ENCODE measurements at places on chromosomes 5 and 9.

DNA sequence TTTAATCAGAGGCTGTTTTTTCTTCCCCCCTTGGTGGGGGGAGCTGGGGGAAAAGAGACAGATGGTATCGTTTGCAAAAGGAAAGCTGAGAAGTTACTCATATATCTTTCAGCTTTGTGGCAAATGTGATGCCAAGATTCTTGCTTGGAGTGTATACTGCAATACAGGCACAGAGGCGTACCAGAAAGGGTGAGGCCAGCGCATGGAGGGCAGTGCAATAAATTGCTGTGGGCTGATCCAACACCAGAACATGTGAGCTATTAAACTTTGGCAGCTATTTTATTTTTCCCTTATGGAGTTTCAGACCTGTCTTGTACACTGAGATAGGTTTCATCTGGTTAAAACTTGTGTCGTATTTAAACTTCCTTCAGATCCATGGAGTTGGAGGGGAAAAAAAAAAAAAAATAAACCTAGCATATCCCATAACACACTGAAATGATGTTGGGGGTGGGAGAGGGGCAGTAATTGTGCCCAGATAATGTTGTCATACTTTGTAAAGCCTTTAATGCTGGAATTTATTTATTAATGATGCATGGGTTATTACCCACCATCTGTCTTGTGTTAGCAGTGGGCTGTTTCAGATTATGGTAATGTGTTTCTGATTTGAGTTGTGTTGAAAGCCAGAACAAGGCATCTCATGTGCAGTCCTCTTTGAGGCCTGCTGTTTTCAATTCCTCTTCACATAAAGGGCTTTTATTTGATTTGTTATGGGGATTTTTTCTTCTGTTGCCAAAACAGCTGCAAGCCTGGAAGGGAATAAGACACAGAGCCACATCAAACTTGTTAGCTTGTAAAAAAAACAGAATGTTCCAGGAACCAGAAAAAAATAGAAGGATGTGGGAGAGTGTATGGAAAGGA lies 891.3 kb downstream of the TLE1 start:
- DNase-seq, result peak; percentile 72

DNA sequence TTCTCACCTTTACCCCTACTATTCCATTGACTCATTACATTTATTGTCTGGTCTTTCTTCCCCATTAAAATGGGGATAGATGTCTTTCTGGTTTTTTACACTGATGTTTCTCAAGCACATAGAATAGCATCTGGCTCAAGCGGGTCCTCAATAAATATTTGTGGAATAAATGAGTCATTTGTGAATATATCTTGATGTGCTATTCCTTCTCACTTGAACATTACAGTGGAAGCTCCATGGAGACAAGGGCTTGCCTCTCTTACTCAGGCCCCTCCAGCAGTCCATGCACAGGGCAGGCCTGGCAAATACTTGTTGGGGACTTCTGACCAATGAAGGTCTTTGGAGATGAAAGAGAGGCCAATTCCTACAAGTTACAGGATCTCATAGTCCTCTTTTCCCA lies 151.7 kb upstream of the TAS2R1 start:
- no peak for DNase-seq

DNA sequence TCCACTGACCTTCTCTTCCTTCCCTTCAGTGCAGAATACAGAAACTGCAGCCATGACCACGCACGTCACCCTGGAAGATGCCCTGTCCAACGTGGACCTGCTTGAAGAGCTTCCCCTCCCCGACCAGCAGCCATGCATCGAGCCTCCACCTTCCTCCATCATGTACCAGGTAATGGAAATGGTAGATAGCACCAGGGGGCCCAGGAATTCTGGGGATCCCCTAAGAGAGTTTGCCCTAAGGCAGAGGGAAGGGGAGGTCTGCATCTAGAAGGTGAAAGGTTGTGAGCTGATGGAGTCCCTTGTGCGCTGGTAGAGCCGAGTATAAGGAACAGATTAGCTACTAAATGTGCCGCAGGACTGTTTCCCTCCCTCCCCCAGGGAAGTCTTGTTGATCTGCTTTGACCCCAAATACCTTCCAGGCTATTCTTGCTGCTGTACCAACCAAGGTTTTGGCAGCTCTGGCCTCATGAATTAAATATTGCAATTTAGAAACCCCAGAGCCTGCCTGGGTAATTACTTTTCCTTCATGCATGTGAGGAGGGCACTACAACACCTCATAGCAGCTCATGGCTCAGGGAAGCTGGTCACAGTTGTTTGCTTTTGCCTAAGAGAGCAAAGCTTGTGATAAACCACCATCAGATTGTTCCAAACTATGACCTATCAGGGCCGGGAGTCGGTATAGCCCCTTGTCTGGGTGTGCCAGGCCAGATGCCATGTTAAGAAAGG lies 19.6 kb downstream of the CYFIP2 start:
- no peak for DNase-seq

DNA sequence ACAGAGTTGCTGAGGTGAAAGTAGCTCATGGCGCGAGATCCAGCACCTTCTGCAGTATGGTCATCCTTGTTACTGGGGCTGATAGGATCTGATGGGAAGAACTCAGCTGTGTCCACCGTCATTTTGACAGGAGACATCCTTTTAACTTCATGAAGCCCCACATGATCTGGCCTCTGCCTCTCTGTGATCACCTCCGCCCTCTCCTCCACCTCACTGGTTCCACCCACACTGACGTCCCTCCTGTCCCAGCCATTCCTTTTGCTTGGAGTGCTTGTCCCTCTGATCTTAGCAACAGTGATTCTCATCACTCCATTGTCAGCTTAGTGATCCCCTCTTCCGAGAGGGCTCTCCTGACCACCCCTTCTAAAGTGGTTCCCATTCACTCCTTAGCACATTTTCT lies 25.8 kb downstream of the NEUROG1 start:
- DNase-seq, result no peak

- no peak for DNase-seq
These were observed 4.3 kb downstream of the FAM163B start for GRCh38 chr9:133604856-133605255.

DNA sequence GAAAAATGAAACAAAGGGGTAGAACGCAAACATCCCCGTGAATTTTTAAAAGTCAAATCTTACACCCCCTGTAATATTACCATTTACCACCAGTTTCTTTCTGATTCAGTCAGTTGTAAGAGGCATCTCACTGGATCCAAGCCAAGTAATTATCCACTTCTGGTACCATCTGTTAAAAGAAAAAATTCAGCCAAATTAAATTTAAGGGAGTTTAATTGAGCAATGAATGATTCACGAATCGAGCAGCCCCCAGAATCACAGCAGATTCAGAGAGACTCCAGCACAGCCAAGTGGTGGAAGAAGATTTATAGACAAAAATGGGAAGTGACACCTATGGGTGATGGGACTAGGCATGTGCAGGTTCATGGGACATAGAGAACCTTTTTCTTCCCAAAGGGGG lies 29.9 kb upstream of the MTMR12 start:
- DNase-seq, result no peak

DNA sequence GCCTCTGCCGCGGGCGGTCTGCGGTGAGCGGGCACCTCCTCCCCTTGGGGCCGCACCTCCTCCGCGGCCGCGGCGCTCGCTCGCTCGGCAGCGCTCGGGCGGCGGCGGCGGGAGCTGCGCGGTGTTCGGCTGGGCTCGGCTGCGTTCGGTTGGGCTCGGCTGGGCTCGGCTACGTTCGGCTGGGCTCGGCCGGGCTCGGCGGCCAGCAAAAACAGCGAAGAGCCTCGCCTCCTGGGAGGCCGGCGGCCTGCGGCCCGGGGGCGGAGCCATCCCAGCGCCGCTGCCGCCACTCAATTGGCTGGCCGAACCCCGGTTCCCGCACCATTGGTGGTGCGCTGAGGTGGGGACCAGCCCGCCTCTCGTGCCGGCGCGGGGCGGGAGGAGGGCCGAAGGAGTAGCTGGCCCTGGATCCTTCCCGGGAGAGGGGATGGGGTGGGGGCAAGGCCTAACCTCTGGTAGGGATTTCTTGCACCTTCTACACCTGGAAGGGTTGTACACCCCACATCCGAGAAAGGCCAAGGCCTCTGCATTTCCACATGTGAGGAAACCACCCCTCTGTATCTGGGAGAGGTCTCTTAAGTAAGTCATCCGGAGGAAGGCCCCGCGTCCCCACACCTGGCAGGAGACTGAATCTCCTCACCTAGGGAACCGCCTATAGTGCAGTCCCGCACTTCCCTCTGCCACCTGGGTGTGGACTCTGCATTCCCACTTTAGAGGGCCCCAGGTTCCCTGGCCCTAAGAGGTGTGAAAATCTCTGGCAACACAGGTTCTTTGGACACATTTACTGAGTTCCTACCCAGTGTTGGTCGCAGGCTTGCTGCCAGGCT lies at the start of gene ENHO:
TSS of gene ENHO (minus strand) at position 20 of the 827 bp plus-strand sequence. CDS start 1,295 bp downstream, outside the sequence.
- peak; percentile 86 for DNase-seq

DNA sequence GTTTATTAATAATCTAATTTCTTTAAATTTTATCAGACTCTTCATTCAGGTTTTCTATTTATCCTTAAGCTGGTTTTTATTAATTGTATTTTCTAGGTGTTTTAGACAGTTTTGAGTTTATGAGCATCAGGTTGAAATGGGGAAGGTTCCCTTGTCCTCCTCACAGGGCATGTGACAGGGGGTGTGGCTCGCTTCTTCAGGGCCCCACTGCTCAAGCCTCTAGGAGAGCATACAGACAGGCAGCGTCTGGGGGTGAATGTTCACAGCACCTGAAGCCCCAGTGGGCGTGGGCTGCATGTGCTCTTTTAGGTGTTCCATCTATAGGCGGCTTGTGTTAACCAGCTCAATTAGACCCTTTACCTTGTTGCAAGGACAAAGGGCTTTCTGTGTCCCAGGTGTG lies 78.2 kb upstream of the RUFY1 start:
- no peak for DNase-seq

DNA sequence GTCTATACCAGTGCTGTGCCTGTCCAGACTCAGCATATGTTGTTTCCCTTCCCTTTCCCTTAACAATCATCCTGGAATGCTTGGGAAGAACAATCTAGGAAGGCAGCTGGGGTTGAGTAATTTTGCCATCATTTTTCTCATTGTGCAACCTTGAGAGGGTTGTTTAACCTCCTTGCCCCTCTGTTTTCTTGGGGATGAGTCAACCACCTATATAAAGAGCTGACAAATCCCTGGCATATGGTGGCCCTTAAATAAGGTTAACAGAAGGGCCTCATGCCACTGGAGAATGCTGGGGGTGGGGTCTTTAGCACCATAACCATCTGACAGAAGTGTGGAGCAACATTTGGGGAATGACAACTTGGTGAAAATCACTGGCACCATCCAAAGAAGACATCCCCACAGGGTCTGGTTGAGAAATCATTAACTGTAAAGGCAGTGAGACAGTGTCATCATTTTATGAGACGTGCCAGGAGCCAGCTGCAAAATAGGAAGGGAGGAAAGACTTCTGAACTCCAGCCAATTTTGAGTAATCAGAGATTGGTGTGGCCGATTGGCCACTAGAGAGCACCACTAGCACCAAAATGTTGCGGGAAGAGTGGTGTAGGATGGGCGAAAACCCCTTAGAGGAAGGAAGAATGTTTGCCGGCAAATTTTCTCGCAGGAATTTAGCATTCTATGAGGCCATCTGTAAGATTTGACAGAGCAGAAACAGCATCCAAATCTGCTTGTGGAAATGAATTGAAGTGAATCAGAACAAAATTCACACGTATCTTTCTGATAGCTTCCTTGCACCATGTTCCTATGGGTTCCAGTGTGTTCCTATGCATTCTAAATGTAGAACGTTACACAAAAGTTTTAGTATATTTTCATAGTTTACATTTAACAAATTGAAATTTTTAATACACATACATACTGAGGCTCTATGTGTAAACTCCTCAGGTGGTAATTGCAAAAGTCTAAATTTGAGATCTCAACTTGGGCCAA lies 113.8 kb downstream of the MSX2 start:
- peak; percentile 96 for DNase-seq

- no peak for DNase-seq
These were observed 64.9 kb downstream of the MARCHF3 start for GRCh38 chr5:126965487-126965886.

DNA sequence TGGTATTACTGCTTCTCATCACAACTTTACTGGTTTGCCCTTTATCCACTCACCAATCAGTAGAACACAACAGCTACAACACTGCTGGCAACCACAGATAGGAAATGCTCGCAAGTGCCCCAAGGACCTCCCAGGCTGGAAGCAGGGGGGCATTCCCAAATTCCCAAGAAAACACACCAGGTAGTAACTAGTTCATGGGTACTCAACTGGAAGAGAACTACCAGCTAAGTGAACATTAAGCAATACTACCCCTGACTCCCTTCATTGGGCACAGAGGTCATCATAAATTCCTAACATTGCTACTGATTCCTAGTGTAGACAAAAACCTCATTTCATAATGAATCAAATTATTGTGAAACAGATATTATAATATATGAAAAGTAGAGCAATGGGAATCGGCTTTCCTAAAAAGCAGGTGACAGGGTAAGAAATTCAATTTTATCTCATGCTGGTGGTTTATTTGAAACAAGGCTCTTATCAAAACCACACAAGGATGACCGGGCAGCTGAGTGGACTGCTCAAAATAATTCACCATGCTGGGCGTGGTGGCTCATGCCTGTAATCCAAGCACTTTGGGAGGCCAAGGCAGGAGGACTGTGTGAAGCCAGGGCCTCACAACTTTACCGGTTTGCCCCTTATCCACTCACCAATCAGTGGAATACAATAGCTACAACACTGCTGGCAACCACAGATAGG lies 81.6 kb downstream of the TLE1 start:
- no peak for DNase-seq

GRCh38 chr5:68652534-68652965 lies 437.0 kb downstream of the PIK3R1 start:
- DNase-seq, result peak; percentile 71

- DNase-seq, result no peak
These were observed 8.5 kb downstream of the INSYN2B start for GRCh38 chr5:169971780-169972179.

GRCh38 chr5:142327111-142327842 lies 2.5 kb upstream of the SPRY4 start:
- DNase-seq, result peak; percentile 92

- peak; percentile 26 for DNase-seq
These were observed 22.1 kb downstream of the PTCH1 start for GRCh38 chr9:95494416-95495371.

DNA sequence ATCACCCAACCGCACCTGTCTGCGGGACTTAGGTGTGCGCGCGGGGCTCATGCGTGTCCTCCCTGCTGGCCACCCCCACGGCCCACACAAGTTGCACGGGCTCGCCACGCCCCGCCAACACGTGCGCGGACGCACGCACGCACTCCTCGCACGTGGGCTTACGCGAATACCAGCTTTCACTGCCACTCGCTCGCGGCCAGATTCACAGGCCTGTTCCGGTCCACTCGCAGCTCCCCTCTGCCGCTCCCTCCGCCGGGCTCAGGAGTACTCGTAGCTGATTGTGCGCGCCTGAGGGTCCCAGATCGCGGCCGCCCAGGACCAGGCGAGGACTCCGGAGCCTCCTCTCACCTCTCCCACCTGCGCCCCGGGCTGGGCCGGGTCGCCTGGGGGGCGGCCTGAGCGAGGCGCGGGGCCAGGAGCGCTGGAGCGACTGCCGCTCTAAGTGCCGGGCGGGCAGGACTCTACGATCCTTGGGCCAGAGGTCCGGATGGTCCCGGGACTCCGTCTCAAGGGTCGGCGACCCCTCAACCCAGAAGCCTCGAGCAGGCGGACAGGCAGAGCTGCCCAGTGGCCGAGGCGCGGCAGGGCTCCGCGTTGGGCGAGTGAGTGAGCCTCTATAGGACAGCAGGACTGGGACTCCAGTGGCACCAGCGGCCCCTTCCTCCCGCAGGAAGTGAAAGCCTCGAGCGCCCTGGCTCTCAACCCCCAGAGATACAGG lies 3.4 kb downstream of the PCDHGC5 start:
- no peak for DNase-seq

GRCh38 chr9:137802021-137802420 lies 75.6 kb upstream of the CACNA1B start:
- DNase-seq, result no peak

Measured in fibroblast of skin of right biceps (primary cell).